Activated CD4-positive, alpha-beta memory T cell treated with anti-CD3 and anti-CD28 coated beads, Interleukin-2, amount 10 ng/mL, durations not matched to agents 7 days and 5 days (primary cell): ENCODE measurements at places on chromosomes 1 and 21.

DNA sequence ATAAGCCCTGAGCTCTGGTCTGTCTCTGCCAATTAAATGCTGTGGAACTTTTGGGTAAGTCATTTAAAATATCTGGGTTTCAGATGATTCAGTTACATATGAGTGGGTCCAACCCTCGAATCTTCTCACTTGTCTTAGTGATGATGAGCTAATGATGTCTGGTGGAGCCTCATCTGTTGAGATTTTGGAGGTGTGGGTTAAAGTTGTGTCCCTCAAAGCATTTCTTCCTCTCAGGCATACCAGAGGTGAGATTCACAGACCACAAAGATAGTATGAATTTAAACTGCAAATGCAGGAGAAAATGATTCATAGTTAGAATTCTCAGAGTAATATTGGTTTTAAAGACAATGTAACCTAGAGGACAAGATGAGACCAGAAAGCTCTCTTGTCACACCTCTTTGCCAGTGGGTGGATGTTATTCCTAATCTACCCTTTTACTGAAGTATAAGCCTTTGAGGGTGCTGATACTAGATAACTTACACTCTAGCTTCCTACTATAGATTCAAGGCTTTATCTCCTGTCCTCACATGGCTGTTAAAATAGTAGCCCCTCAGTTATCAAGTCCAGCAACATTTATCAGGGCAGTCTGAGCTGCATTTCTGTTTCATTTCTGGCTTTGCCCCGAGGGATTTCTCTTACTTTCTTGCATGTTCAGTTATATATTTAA lies 90.7 kb downstream of the MT1HL1 start:
- DNase-seq, result no peak

GRCh38 chr1:232533328-232533727 lies 96.6 kb downstream of the SIPA1L2 start:
- DNase-seq, result no peak

DNA sequence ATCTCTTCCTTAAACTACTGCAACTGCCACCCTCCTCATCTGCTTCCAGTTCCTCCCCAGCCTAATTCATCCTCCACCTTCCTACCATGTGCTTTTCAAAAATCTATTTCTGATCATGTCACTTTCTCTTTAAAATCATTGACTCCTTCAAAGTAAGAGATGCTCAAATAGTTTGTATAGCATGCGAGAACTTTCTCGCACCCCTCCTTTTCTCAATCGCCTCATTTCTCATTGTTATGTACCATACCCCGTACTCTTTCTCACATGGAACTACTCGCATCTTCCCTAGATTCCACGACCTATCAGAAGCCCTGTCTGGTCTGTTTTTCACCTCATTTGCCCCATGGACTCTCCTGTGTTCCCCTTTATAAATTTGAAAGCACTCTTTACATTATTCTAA lies 238.2 kb downstream of the NRIP1 start:
- no peak for DNase-seq

GRCh38 chr1:186960861-186961260 lies 132.1 kb downstream of the PLA2G4A start:
- DNase-seq, result no peak

DNA sequence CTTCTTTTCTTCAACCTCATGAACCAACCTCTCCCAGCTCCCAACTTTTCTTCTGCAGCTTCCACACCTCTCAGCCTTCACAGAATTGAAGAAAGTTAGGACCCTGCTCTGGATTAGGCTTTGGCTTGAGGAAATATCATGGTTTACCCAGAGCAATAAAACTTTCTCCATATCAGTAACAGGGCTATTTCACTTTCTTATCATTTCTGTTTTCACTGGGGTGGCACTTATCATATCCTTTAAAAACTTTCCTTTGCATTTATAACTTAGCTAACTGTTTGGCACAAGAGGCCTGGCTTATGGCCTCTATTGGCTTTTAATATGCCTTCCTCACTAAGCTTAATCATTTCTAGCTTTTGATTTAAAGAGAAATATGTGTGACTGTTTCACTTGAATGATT lies 9.4 kb upstream of the FAM3B start:
- DNase-seq, result no peak

GRCh38 chr1:198153804-198154203 lies 3.0 kb upstream of the NEK7 start:
- DNase-seq, result no peak

DNA sequence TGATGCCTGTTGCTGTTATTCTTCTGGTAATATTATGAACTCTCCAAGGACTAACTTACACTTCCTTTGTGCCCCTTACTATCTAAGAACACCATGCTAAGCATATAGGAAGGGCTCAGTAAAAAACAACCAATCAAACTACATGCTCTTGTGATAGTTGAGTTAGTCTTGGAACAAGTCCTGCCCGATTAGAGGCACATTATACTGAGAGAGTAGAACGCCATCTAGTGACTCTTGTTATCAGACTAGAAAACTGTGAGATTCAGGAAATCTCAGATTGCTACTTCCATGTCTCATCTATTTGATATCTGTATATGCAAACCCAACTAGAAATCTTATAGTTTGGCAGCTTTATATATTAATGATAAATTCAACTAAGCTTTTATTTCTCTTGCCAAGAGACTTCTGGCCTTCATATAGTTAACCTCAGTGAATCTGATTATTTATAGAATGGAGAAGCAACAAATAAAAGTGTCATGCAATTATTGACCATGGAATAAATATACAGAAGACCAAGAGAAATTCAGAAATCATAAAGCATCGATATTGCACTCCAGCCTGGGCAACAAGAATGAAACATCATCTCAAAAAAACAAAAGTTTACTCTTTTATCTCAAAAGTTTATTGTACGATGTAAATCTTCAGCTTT lies 7.8 kb upstream of the SRRM1 start:
- DNase-seq, result no peak

DNA sequence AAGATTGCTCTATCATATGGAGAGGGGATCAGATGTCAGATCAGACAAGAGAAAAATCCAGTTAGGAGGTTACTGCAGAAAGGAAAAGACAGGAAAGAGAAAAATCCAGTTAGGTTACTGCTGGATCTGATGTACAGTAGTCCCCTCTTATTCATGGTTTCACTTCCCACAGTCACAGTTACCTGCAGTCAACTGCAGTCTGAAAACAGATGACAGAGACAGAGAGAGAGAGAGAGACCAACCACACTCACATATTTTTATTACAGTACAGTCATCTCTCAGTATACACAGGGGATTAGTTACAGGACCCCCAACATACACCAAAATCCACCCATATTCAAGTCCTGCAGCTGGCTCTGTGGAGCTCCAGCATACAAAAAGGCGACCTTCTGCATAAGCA lies 29.3 kb downstream of the NUP133 start:
- DNase-seq, result no peak

DNA sequence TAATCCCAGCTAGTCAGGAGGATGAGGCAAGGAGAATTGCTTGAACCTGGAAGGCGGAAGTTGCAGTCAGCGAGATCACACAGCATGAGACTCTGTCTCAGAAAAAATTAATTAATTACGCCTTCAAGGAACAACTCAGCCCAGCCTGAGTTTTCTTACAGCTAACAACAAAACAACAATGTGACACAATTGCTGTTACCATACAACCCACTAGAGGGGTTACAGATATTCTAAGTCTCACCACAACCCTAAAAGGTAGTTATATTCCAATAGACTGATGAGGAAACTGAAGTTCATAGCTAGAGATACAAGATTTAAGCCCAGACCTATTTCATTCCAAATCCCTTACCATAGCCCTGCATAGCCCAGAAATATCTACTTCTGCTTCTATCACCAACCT lies 2.9 kb upstream of the LRRC8C start:
- no peak for DNase-seq

DNA sequence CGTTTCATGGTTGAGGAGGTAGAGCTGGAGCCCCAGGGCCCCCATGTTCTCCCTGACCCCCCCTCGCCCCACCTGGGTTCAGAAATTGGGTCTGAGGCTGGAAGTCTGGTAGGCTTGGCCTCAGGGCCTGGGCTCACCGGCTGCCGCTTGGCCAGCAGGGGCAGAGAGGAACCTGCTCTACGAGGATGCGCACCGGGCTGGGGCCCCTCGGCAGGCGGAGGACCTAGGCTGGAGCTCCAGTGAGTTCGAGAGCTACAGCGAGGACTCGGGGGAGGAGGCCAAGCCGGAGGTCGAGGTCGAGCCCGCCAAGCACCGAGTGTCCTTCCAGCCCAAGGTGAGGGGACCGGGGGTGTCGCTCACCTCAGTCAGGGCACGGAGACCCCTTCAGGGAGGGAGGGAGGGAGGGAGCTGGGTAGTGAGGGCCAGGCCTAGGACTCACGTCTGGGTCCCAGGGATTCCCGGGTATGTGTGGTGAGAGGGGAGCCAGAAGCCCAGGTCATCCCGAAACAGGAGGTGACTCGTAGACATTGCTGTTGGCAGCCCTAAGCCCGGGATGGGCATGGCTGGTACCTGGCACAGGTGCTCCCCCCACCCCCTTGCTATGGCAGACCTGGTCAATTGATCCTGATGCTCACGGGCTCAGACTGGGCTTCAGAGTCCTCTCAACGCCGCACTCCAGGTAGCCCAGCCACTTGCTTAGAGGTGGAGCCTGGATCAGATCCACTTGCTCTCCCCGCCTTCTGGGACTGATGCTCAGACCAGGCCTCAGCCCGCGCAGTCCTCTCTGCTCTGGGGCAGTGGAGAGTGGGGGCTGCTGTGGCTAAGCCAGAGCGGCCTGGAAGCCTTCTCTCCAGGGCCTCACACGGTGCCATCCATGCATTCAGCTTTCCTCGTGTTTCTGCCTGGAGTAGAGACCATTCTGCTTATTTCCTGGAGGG lies 68.4 kb downstream of the ARHGEF10L start:
- DNase-seq, result no peak

DNA sequence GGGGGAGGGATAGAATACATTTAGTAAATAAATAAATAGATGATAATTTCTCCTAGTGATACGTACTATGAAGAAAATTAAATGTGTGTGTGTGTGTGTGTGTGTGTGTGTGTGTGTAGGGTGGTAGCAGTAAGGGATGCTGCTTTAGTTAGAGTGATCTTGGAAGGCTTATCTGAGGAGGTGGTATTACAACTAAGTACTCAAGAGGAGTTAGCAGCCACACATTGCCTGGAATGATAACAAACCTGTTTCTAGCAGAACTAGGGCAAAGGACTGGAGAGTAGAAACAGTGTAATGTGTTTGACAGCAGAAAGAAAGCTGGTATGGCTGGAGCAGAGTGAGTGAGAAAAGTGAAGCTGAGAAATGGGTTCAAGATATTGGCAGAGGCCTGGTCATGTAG lies 58.3 kb upstream of the FASLG start:
- no peak for DNase-seq

DNA sequence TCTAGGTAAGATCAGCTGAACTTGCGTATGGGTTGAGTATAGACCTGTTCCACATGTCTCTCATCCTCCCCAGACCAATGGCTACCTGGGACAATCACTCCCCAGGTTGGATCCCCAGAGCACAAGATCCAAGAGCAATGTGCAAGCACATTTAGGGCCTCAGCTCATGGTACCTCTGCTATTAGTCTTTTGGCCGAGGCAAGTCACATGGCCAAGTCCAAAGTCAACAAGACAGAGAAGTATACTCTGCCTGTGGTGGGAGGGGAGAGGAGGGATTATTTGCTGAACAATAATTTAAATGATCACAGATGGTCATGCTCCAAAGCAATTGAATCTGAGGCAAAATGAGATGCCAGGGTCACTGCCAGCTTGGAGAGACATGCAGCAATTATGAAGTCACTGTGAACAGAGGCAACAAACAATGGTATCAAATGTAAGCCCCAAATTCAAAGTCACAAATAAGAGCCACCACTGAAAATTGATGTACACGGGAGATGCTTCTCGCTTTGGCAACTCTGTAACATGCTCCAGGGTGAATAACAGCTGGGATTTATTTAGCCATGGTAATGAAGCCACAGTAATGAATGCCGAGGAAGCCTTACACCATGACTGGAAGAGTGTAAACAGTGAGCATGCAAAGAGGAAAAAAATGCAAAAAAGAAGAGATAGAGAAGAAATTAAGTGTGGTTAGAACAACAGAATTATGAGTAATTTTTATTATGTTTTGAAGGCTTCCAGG lies 149.1 kb downstream of the ZNF281 start:
- no peak for DNase-seq

DNA sequence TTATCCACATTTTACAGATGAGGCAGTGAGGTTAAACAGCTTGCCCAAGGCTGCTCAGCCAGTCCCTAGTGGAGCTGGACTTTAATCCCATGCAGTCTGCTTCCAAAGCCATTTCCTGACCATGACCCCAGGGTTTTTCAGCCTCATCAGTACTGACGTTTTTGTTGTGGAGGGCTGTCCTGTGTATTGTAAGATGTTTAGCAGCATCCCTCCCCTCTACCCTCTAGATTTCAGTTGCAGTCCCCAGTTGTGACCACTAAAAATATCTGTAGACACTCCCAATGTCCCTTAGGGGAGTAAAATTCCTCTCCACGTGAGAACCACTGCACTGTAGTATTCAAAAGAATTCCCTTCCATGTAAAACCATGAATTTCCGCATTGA lies 30.2 kb upstream of the C1orf105 start:
- no peak for DNase-seq

DNA sequence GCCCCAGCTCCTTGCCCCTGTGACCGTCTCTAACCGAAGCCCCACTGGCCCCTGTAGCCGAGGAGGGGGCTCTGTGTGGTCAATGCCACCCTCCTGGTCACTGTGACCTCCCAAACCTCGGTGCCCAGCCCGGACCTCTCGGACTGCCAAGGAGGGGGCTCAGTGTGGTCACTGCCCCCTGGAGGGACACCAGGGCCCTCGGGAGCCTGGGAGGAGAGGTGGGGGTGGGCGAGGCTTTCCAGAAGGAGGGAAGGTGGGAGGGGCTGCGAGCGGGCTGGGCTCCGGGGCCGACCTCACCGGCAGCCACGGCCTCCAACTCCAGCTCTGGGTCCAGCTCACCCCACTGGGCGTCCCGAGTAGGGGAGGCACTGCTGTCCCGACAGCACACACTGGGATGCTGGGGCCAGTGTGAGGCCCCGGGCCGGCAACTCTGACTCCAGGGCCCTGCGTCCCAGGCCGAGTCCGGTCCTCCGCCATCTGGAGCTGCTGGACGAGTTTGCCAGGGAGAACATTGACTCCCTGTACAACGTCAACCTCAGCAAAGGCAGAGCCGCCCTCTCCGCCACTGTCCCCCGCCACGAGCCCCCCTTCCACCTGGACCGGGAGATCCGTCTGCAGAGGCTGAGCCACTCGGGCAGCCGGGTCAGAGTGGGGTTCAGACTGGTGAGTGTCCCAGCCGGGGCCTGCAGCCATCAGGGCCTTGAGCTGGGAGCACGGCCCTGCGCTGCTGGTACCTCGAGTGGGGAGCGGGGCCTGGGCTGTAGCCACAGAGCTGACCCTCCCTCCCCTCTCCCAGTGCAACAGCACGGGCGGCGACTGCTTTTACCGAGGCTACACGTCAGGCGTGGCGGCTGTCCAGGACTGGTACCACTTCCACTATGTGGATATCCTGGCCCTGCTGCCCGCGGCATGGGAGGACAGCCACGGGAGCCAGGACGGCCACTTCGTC lies 6.4 kb downstream of the SCNN1D start:
- DNase-seq, result no peak

DNA sequence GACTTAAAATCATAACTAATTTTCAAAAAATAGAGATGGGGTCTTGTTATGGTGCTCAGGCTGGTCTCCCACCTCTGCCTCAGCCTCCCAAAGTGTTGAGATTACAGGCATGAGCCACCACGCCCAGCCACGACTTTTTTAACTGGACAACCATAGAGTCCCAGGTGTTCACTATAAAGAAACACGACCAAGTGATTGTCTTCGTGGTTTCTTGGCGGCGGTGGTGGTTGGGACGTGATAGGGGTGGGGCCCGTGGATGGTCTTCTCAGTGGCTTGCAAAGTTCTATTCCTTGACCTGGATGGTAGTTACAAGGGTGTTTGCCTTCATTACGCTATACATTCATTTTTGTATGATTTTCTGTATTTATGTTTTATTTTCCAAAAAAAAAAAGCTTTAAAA lies 34.6 kb upstream of the COX20 start:
- no peak for DNase-seq
